ENCODE measurements at places on chromosomes 2 and 18. TPM values are rescaled to one million over a fixed set of nuclear protein-coding genes. Genes with fewer than 3 reads are reported as not detected.

- no peak for DNase-seq
These were observed 40.0 kb downstream of the MARCO start for GRCh38 chr2:118982039-118982438.

Gene ANKRD29
- 4.0 TPM for polyA plus RNA-seq

Gene E2F6
- polyA plus RNA-seq = 20.4 TPM

DNA sequence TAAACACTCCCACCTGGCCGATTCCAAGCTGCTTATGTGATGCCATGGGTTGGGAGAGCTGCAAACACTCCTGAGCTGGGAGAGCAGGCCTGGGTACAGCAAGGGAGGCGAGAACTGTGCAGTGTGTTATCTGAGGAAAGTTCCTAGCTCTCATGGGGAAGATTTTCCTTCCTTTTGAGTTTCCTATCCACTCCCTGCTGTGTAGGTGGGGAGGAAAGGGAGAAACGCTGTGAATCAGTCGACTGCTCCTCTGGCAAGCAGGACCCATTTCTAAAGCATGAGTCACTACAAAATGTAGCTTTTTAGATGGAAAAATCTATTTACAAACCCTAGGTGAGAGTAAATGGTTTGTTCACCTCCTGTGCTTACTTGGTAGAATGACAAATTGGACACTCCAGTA, 80.4 kb downstream of the SH3RF3 start:
- no peak for DNase-seq

DNA sequence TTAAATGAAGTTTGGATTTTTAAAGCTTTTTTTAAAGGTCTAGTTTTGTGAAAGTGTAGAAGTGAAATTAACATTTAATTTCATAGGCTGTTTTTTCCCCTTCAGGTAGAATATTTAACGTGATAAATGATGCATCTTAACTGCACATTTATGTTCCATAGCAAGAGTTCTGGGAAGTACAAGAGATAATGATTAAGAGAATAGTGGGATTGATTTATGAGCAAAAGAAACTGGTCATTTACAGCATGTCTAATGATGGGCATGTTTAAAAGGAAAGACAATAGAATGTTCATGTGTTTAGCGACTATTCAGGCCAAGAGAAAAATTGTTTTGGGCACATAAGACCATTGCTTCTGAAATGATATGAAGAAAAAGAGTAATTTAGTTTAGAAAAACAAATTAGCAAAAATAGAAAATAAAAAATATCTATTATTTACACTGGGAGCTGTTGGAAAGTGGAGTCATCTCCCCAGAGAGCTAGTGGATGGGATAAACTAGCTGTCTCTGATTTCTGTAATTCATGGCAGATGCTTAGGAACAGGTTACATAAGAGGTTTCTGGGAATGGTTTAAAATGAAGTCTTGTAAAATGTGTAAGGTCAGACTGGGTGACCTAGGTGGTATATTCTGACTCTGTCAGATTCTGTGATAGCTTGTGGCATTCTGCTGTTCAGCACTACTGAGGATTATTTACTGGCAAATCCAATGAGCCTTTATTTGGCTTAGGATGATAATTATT, 60.7 kb downstream of the WDR7 start:
- DNase-seq = no peak

Gene IL1R2
- polyA plus RNA-seq = not detected

DNA sequence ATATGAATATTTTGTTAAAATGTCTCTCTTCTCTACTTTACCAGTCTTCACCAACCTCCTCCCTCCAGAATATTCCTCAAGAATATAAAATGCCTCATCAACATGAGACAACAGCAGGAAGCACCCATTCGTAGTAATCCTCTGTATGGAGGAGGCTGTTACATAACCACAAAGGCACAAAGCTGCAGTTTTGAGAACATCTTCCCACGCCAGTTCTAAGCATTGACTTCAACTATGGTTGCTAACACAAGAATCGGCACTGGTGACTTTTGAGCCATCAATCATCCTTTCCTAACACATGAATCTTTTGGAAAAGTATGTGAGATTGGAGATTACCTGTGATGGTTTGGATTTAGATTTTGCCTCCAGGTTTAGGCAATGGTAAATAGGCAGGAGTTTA, 54.9 kb upstream of the CYP1B1 start:
- no peak for DNase-seq

GRCh38 chr2:47654790-47655562, 128.0 kb upstream of the MSH6 start:
- DNase-seq = no peak

GRCh38 chr2:209911486-209911885, 91.0 kb upstream of the RPE start:
- DNase-seq = no peak

GRCh38 chr2:199818026-199818425, 33.0 kb downstream of the FTCDNL1 start:
- DNase-seq = no peak

- no peak for DNase-seq
These were observed 44.2 kb downstream of the CYP27C1 start for GRCh38 chr2:127175751-127176354.

DNA sequence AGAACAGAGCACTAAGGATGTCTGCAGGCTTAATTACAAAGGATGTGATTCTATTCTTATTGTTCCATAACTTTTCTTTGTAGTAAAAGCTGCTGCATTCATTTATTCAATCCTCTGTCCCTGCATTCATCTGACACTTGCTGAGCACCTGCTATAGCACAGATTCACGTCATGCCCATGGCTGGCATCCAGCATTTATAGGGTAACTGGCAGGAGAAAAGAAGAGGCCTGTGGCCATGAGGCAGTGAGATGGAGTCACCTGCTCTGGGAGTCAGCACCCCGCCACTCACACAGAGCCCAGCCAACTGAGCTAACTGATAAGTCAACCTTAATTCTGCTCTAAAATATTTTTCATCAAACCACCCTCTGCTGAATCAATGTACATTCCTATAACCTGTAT, 18.3 kb upstream of the CDC42EP3 start:
- DNase-seq = no peak

DNA sequence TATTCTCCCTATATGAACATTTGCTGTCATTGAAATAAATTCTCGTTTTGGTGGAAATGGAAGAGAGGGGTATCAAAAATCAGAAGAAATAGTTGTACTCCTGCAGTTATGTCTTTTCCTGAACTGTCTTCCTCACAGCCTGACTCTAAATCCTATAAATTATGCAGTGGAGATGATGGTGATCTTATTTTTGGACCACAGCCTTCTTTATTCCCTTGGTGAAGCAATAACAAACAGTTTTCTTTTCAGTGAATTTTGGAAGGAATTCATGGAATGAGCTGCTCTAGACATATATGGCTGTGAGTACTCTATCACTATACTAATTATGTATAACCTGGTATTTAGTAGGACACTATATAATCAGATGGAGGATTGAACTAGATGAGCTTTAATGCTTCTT, 1.7 kb upstream of the SLC25A12 start:
- DNase-seq = no peak

DNA sequence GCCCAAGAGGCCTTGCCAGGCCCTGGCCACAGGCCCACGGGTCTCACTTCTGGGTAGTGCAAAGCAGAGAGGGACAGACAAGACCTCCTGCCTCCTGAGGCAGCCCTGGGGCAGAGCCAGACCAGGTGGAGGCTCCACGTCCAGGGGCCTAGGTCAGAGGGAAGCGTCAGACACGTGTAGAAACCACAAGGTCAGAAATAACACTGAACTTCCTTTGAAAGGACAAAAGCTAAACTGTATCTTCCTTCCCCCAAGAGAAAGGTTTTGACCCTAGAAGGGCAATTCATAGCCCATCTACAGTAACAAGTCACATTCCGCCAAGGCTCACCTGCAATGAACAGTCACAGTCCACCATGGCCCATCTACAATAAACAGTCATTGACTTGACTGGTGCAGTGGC, 17.9 kb downstream of the SDC1 start:
- DNase-seq = no peak

GRCh38 chr2:84991404-84992160, 20.6 kb downstream of the KCMF1 start:
- DNase-seq = no peak

Gene SEMA4C
- 30.4 TPM for polyA plus RNA-seq

Gene DSG4
- polyA plus RNA-seq = not detected
